Neural crest cell (in vitro differentiated cells): ENCODE measurements at places on chromosomes 6 and 20.

DNA sequence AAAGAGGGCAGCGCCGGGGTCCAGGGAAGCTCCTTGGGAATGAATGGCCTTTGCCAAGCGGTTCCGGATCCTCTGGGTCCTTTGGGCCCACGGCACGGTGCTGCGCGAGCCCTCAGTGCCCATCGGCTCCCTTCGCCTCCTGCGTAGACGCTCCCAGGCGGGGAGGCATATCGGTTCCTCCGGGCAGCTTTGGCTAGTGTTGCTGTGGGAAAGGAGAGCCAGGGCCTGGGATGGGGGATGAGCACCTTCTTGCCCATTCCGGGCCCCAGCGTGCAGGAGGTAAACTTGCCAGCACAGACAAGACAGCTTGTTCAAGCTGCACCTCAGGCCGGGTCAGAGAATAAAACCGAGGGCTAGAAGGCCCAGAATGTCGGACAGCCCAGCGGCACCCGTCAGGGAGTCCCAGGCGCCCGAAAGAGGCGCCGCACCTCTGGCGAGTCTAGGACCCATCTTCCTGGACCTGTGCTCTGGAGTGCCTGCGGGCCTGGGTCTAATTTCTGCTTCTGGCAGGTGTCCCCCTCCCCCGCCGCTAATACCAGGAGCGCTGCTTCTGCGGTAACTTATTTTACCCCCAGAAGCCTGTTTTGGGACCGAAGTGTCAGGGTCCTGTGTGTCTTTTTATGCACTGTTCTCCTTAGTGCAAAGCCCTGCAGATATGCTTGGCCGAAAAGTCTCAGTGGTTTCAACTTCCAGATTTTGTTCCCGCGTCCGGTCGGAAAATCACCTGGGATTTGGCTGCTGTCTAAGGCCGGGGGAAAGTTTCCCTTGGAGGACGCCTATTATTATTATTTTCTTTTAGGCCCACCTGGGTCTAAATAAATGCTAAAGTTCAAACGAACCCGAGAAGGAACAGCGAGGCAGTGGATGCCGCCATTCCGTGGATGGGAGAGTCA is 1.7 kb upstream of the TFAP2C start:
- DNase-seq = no peak

- no peak for DNase-seq
Measured at GRCh38 chr20:61847986-61848385, 217.7 kb downstream of the TAF4 start.

DNA sequence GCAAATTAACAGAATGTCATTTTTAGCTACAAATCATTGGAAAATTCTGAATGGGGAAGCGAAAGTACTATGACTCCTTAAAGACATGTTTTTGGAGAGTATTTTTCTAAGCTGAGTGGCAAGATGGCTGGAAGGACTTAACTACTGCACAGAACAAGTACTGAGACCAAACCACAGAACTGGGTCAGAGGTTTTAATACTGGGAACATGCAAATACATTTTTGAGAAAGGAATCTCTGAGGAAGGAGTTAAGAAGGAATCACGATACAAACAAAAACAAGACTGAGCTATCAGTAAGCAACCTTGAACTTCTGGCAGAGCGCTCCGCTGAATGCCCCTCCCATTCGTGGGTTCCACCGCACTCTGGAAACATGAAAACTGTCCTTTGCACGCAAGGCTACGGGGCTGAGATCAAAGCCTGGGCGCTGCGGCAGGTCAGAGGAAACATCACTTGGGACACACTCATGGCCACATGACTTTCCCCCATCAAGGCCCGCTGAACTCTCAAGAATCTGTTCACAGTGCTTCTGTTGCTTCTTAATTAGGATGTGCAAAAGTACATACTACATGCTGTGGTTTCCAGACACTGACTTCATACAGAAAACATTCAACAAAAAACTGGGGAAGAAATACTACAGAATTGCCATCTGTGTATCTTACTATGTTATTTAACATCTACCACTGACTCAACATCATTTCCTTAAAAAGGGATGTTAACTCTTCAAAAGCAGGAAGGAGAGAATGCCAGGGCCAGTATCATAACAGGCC is 27.8 kb downstream of the SLC23A2 start:
- no peak for DNase-seq

DNA sequence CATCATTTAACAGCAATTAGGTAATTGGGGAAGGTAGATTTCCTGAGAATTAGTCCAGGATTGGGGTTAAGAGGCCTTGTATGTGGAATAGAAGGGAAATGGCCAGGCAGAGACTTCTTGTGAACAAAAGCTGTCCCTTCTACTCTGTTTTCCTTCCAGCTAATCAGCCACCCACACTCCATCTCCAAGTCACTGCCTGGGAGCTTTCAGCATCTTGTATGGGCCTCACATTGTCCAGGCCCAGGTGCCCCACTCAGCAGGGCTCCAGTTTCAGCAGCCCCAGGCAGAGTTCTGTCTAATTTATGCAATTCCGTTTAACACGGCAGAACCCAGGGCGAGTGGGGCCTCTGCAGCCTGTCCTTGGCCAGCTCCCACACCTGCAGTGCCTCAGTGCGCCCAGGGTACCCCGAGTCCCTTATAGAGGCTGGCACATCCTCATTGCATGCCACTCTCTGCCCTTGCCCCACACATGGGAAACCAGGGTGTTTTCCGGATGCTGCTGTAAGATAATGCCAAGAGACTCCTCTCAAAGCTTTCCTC is 113.0 kb downstream of the EDN3 start:
- no peak for DNase-seq

DNA sequence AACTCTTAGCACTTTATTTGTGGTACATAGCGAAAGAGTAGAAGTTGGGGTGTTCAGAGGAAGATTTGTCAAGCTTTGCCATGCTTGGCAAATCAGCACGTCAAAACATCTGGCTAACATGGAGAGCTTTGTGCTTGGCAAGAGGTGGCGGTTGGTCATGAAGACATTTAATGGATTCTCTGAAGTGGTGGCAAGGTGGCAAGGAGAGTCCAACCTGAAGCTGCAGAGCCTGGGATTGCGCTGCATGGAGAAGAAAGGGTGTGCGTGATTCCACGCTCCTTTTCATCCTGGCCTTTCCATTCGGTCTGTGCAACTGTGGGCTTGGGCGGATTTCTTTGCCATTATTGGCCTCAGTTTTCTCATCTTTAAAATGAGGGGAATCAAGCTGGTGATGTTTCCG is 3.1 kb downstream of the PYGB start:
- DNase-seq = no peak

GRCh38 chr6:3499603-3500002 is 42.8 kb upstream of the SLC22A23 start:
- DNase-seq = no peak

DNA sequence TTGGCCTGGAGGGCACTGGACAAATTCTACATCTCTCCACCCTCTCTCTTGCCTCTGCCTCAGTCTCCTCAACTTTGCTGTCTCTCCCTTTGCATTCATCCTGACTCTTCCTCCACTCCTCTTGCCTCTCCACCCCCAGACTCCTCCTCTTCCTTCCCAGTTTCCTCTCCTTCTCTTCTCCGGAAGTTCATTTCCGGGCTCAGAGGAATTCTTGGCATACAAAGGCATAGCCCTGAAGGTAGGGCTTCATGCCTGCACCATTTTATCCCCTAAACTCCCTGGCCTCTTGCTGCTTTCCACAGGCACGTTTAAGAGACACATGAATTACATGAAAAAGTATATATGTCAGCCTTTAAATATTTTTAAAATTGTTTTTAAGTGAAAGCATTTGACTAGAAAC is 10.6 kb downstream of the BFSP1 start:
- DNase-seq = no peak

DNA sequence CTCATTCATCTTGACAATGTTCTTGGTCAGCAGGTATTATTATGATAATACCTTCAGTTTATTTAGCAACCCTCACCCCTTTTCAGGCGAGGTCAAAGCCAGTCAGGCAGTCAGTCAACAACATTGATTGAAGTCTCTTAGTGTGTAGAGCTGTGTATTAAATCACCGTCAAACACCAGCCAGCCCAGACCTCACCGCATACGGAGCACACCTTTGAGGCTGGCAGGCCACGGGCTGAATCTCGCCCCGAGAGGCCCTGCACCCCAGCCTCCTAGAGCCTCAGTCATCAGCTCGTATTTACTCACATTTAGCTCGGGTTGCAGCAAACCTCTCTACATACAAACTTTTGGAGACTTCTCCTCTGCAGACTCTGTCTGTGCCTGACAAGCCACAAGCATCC is 36.0 kb upstream of the FOXA2 start:
- DNase-seq = no peak

- DNase-seq = no peak
Measured at GRCh38 chr6:112266331-112266730, 12.0 kb upstream of the LAMA4 start.

DNA sequence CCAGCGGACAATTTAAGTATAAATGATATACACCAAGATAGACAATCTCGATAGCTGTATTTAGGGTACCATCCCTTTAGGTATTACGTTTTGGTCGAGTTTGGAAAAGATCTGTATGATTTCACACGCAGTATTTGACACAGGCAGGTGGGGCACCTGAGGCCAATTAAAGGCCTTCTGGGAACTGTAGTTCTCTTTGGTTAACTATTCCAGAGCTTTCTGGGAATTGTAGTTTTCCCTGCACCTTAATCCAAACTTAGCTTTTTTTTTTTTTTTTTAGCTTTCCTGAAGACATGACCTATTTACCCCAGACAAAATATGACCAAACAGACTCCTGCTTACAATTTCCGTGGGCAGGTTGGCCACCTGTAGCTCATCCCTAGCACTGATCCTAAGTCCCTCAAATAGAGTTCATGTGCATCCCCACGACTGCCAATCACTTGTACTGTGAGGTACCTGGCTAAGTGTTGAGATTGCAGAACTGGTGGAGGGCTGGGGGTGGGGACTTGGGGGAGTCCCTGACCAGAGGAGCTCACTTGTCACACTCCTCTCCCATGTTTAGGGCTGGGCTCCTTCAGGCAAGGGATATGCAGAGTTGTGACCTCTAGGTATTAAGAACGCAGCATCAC is 999 bp upstream of the EHMT2 start:
- DNase-seq = no peak
